ENCODE measurements at places on chromosomes 6 and 20.

- no peak for DNase-seq
These were observed 36.9 kb upstream of the VSTM2L start for GRCh38 chr20:37866051-37866450.

DNA sequence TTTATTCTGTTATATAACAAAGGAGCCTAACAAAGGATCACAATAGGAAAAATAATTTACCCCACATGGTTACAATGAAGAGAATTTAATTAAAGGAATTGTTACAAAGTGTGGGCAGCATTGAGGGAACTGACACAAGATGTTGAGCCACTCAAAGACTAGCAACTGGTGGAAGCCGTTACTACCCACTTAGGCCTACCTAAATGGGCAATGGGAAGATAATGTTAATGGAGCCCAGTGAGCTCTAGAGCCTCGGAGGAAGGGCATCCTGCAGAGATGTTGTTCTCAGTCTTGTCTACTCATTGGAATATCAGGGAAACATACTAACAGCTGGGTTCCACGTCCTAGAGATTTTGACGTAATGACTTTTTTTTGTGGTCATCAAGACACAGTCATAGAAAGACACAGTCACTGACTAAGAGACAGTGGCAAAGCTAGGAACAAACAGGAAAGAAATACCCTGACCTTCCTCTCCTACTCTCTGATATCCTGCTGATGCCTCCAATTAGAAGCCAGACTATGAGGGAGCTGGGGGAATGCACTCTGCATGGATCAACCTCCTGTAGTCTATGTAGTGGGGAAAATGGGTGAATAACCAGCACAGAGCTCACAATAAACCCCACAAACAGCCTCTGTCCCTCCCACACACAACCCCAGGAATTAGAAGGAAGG is 523.8 kb upstream of the FLRT3 start:
- DNase-seq, result no peak

DNA sequence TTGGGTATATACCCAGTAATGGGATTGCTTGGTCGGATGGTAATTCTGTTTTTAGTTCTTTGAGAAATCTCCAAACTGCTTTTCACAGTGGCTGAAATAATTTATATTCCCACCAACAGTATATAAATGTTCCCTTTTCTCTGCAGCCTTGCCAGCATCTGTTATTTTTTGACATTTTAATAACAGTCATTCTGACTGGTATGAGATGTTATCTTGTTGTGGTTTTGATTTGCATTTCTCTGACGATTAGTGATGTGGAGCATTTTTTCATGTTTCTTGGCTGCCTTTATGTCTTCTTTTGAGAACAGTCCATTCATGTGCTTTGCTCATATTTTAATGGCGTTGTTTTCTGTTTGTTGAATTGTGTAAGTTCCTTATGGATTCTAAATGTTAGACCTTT is 641.6 kb downstream of the HACE1 start:
- DNase-seq, result no peak

DNA sequence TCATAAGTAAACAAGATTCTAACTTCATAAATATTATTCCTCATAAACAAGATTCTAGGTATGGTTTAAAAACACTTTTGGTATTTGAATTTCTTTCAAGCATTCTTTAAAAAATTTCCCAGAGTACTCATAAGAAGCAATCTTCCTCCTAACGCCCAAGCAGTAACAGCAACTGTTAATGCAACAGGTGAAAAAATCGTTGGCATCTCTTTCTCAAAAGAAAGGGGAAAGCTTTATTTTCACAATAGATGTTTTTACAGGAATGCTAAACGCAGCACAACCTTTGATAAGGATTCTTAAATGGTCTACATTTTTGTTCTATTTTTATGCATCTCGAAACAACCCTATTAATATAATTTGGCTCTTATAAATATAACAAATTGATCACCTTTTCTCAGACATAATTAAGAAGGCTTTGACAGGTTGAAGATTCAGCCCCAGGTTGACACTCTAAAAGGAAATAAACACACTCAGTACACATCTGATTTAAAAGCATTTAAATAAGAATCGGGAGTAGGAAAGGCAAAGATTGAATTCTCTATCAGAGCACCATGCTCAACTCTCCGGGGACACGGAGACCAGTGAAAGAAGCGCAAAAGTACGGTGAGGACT is 634 bp downstream of the AHI1 start:
- no peak for DNase-seq

DNA sequence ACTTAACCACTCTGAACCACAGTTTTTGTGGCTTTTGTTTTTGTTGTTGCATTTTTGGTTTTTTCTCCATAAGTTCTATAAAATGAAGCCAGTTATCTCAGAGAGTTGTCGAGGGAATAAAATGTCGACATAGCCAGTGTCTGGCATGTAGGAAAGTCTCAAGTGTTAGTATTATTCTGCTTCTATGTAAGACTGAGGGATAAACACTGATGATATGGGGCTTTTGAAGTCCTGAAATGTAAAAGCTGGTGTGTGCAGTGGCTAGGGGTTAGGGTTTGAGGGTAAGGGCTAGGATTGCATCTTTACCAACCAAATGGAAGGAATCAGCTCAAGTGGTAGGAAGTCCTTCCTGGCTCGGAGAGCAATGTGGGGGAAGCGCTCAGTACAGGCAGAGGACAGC is 59.2 kb downstream of the DAAM2 start:
- DNase-seq, result no peak

GRCh38 chr6:167415441-167415961 is 90.6 kb downstream of the TTLL2 start:
- DNase-seq, result no peak

- DNase-seq, result no peak
These were observed 19.0 kb downstream of the RRBP1 start for GRCh38 chr20:17663040-17663399.

- no peak for DNase-seq
These were observed 189.3 kb downstream of the TRIM27 start for GRCh38 chr6:28734443-28734959.

GRCh38 chr6:117491916-117492315 is 9.4 kb downstream of the DCBLD1 start:
- DNase-seq, result no peak

GRCh38 chr20:62555642-62556420 is 80.0 kb upstream of the GATA5 start:
- no peak for DNase-seq

- no peak for DNase-seq
These were observed 401.2 kb upstream of the AGPAT4 start for GRCh38 chr6:161674930-161675682.

DNA sequence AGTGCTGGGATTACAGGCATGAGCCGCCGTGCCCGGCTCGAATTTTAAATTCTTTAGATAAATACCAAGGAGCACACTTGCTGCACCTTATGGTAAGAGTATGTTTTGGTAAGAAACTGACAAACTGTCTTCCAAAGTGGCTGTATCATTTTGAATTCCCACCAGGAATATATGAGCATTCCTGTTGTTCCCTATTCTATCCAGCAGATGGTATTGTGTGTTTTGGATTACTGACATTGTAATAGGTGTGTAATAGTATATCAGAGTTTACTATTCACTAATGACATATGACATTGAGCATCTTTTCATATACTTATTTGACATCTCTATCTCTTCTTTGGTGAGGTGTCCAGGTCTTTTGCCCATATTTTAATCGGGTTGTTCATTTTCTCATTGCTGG is 40.5 kb downstream of the TGM6 start:
- DNase-seq, result no peak

DNA sequence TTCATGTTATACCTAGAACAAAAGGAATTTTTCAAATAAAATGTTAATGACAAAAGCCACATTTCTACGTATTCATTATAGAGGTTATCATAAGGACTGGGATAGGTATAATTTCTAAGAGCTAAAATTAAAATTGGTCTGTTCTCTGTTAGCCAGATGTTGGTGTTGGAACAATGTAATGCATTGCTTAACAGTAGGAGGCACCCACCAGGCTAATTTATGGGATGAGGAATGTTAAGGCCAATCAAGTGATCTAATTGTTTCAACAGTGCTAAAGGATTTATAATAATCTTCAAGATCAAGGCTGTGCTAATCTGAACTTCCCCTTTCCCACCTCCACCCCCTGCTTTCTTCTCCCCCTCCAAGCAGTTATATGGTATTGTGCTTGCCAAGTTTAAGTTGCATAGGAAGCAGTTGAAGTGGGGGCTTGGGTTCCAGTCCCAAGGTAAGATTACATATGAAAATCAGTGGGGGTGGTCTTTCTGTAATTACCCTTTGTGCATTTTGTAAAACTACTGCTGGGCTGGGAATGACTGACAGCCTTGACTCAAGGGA is 89.2 kb upstream of the BACH2 start:
- no peak for DNase-seq

DNA sequence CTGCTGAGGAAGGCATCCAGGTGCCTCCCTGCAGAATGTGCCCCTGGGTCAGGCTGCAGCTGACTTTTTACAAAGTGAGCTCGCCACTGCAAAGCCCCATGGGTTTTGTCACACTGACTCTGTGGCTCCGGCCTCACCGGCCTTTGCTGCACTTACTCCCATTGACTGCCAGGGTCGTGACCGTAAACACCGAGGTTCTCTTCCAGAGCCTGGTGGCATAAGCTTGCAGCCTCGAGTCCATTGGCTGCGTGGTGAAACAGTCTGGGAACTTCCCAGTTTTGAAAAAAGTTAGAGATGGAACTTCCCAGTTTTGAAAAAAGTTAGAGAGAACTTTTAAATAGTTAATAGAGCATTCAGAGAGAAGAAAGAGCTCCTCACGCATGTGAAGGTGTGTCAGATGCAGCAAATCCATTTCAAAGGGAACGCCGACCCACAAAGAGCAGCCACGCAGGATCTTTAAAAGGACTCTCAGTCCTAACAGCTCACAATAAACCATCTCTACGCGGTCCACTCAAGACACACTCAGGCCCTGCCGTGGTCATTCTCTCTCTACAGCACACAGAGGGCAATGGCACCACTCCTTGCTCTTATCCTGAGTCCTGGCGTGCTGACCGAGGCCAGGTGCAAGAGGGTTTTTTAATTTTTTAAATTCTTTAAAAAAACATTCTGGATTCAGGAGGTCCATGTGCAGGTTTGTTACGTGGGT is 12.8 kb downstream of the RAMACL start:
- DNase-seq, result peak; percentile 58

GRCh38 chr6:4632421-4632820 is 143.8 kb upstream of the CDYL start:
- no peak for DNase-seq

GRCh38 chr6:151075930-151076555 is 163.7 kb upstream of the AKAP12 start:
- DNase-seq, result no peak

DNA sequence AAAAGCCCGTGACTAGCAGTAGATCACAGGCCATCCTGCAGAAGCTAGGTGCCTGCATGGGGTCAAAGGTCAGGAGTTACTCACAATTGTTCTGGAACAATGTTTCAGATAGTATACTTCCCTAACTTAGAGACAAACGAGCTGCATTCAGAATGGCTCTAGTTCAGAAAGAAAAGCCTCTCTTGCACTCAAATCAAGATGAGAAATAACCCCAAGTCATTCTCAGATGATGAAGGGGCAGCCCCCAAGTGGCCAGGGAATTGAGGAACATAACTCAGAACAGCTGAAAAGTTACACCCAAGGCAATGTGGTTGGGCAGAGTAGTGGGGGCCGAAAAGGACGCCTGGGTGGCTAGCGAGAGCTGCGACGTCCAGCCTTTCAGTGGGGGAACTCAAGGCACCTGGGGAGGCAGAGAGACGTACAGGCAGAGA is 27.8 kb downstream of the FYN start:
- DNase-seq, result peak; percentile 55

GRCh38 chr6:90343576-90343975 is 46.9 kb upstream of the BACH2 start:
- no peak for DNase-seq

GRCh38 chr6:145816392-145816791 is 1.8 kb upstream of the FBXO30 start:
- no peak for DNase-seq

DNA sequence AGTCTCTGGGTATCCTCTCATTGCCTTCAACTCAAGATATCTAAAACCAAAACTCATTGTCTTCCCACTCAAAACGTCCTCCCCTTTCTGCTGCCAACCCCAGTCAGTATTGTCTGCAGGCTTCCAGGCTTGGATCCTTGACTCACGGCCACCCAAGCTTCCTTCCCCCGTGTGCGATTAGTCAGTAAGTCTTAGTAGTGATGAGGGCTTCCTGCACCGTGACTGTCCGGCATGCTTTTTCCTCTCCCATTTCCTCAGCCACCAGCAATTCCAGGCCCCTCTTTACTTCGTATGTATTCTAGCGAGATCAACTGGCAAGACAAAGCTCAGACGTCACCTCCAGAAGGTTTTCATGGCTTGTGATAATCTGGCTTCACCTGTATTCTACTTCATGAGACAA is 88.6 kb upstream of the DUSP22 start:
- peak; percentile 22 for DNase-seq
